Nasal cavity respiratory epithelium epithelial cell of viscerocranial mucosa (primary cell): ENCODE measurements at places on chromosomes 16 and 17. TPM values are rescaled to one million over a fixed set of nuclear protein-coding genes. Genes with fewer than 3 reads are reported as not detected.

Gene ABCC12
- not detected in 2 replicates for total RNA-seq

Gene TPSAB1
- not detected in 2 replicates for total RNA-seq

Gene KRTAP4-1
- not detected in 2 replicates for total RNA-seq

Gene PRRT2
- not detected in 2 replicates for total RNA-seq

Gene KRT40
- total RNA-seq, result 0.36 TPM in 1 of 2 replicates, not detected in the other

Gene CCL17
- total RNA-seq, result not detected in 2 replicates

Gene TPSG1
- total RNA-seq, result not detected in 2 replicates

Gene NACA2
- not detected in 2 replicates for total RNA-seq

Gene TMEM114
- not detected in 2 replicates for total RNA-seq

Gene TOX3
- total RNA-seq, result under 0.01 TPM in 1 of 2 replicates, not detected in the other

Gene UBALD2
- total RNA-seq, result 7.9 and 10.5 TPM in 2 replicates

Gene KRTAP17-1
- total RNA-seq, result not detected in 2 replicates
